ENCODE measurements at places on chromosomes 6 and 20.

GRCh38 chr20:61664556-61665320, 400.9 kb downstream of the TAF4 start:
- DNase-seq = no peak

- DNase-seq = no peak
Measured at GRCh38 chr6:95087394-95088097, 489.8 kb upstream of the MANEA start.

DNA sequence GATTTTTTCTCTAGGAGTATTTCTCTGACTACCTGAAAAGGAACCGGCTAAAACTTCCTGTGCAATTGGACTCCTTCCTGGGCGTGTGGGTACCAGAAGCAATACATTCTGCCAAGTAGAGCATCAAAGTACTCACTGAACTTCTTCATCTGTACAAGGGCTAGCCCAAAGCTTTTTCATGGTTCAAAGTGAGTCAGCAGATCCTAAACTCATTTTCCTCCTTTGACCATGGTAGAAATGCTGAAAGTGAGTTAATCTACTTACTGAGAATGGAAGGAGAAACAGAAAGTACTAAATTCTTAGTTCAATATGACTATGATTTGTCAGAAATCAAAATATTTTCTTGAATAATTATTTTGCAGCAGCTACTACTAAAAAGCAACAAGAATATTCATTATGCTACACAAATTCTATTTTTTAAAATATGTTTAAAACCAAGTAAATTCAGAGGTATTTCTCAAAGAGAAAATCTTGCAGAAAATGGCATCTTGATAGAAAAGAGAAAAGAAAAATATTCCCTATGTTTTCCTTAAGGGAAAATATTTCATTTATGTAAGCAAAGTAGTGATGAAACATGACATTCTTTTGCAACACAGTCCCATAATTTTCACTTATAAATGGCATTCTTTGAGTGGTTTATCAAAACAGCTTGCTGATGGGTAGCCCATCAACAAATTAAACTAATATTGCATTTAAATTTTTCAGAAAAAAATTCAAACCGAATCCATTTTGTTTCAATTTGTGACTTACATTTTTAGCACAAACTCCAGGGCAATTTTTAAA, 3.7 kb upstream of the BEND6 start:
- DNase-seq = no peak

DNA sequence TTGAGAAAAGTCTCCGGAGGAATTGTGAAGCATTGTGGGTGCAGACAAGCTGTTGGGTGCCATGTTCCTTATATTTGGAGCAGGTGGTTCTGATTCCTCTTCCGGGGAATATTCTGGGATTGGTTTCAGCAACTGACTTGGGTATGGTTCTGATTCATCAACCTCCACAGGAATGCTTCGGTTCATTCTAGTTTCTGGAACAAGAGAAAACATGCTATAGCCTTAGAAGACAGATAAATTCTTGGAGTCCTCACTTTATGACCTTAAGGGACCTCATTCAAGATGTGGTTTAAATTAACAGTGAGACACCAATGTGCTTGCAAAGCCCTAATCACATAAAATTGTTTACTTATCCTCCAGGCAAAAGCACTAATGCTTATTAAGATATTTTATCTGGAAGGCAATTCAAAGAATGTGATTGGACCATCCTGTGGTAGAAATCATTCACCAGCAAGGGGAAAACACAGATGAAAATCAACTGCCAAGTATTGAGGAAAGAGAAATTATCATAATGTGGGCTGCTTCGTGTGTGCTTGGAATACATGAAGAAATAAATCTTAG, 13.7 kb downstream of the TRAF3IP2 start:
- no peak for DNase-seq

DNA sequence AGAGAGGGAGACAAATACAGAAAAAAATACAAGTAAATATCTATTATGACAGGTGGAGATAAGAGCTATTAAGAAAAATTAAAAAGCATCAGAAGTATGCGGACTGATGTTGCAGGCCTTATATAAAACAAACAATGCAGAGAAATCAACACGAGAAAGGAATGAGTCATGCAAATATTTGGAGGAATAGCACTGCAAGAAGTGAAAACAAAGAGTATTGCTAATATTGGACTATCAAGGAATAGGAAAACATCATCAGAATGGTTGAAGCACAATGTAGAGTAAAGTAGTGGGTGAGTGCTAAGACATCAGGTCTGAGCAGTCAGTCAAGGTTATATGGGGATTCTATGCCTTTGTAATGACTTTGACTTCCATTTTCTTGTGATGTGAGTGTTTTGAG, 657.5 kb upstream of the GJE1 start:
- no peak for DNase-seq

GRCh38 chr6:14804785-14805210, 441.1 kb upstream of the JARID2 start:
- DNase-seq = no peak

GRCh38 chr20:49850463-49851230, 38.0 kb downstream of the SLC9A8 start:
- no peak for DNase-seq

DNA sequence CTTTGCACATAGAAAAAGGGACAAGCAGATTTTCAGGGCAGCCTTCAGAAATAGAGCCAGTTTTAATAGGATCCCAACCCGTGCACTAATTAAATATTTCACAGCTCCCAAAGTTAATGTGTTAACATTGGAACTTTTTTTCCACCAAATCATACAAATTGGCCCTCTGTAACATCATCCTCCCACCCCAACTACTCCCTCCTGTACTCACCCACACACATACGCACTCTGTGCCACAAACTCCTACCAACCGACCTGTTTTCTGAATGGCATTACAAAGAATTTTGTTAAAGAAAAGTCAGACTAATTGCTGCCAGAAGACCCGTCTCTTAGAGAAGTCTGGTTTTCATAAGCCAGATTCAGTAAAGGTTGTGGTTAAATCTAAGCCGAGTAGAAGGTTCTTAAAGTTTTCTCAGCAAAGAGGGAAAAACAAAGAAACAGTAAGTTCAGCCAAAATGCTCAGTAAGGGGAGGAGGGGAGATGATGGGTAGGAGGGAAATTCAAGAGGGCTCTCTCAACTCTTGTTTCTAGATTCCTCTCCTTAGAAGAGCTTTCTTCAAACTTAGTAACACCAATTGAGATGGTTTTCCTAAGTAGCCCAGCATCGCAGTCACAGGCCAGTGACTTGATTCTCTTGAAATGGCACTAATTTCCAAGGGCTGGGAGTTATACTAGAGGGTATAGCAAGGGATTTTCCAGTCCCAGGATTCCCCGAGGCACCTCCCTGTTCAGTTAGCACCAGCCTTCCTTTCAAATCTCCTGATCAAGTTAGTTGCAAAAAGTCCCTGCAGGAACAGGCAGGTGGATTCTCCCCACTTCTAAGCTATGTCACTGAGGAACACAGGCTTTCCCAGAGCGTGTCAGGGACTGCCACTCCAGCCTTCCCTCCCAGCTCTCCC, 27.9 kb downstream of the TFAP2A start:
- no peak for DNase-seq

DNA sequence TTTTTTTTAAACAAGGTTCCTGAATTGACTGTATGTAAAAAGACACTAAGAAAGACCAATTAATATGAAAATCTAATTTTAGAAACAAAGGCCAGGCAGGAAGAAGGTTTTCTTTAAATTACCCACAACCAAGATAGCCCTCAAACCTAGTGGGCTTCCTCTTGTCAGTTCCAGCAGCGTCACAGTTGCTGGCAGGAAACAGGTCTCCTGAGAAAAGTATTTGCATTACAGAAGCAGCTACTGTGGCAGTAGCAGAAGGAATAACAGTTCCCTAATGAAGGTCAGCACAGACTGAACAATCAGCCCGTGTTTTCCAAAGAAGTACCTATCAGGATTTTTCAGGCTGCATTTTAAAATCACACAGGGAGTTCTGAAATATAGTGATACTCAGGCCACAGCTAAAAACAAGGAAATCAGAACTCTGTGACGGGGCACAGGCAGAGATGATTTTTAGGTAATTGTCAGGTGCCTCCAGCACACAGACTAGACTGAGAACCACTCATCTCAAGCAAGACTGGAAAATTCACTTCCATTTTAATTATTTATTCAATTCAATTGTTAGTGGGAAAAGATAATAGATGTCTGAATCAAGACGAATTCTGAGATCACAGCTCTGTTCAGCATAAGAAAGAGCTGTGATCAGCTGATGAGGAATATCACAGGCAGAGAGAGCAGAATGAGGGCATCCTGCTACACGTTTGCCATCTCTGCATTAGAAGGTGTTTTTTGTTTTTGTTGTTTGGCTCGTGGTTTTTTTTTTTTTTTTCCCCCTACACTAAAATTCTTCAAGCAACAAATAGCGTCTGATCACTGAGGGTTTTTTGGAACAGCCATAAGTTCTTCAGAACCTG, 230.5 kb upstream of the KHDRBS2 start:
- DNase-seq = no peak

DNA sequence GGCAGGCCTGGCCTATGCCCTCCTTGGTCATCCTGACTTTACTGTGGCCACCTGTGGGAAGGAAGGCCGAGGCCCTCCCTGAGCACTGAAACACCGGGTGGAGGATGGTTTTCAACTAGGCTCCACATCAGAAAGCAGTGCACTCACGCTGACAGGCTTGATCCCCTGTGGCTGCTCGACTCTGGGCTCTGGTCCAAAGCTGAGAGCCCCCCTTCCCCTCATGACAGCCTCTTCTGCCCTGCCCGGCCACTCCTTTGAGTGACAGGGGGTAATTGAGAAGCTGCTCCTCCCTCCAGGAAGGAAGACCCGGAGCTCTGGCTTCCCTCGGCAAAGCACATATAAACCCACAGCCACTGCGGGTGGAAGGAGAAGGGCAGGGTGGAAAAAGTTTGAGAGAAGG, 43.6 kb downstream of the MUC22 start:
- DNase-seq = no peak

GRCh38 chr6:141056945-141057625, 1075.6 kb upstream of the GJE1 start:
- no peak for DNase-seq

DNA sequence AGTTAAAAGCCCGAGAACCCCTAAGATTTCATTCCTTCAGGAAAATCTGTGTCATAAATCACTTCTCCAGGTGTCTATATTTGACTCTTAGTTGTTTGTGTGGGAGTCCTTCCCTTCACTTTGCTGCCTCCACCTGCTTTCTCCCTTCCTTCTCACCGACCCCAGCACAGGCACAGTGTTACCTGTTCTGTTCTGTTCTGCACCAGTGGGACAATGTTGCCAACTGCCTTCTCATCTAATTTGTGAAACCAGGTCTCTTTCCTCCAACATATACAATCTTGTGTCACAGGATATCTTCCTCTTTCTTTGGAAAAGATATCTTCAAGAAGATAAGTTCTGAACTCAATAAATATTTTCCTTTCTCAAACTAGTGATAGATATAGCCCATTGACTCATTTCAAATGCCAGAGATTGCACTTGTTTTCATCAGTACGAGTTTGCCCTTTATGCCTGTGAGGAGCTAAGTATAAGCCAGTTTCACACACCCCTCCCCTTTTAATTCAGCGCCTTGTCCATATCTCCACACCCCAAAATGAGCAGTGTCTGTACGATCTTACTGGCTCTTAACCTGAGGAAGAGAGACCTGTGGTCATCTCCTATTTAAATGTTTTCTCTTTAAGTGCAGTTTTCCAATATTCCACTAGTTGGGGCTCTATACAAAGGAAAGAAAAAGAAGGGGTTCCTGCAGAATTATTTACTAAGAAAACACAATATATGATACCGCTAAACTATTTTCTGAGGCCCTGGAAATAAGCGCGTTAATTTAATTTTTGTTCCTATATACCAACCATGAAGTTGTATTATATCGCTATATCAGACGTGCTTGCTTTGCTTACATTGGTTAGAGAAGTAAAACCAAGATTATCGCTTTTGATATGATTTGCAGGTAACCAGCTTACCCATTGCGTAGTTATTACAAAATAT, 81.6 kb upstream of the PREP start:
- DNase-seq = no peak

GRCh38 chr6:35300848-35301247, 3.2 kb downstream of the DEF6 start:
- DNase-seq = no peak

DNA sequence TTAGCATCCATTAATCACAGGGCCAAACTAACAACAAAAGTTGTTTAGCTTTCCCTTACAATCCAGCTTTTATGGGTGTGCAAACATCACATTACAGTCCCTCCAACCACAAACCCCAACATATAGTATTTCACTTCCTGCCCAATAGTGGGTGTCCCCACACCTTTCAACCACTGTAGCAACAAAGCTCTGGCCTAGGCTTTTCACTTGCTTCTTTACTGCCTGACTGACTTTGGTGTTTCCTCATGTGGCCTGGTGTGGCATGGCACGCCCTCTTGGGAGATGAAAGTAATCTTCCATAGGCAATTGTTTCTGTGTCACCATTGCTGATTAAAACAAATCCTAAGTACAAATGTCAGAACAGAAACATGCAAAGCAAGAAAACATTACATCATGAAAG, 46.3 kb downstream of the MCM8 start:
- DNase-seq = no peak

- DNase-seq = no peak
Measured at GRCh38 chr20:48930035-48930434, 8.5 kb downstream of the ARFGEF2 start.

DNA sequence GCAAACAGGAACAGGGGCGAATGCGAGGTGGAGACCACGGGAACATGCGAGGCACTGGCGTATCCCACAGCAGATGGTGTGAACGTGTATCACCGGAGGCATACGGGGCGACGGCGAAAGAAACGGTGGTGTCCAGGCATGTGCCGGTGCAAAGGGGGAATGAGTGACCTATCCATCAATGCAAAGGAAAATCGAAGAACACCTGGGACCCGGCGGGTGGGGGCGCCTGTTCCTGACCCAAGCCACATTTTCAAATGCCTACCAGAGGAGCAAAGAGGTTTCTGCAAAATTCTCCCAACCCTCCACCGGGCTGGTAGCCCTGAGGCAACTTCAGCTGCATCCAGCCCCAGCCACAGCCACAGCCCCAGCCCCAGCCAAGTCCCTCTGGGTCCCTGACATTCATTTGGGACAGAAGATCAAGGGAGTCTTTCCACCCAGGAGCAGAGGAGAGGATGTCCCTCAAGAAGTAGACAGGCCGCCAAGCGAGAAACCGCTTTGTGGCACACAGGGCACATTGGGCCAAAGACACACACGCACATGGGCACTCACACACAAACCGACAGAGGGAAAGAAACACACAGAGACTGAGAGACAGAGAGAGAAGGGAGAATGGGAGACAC, 164.0 kb upstream of the ZNF337 start:
- no peak for DNase-seq

DNA sequence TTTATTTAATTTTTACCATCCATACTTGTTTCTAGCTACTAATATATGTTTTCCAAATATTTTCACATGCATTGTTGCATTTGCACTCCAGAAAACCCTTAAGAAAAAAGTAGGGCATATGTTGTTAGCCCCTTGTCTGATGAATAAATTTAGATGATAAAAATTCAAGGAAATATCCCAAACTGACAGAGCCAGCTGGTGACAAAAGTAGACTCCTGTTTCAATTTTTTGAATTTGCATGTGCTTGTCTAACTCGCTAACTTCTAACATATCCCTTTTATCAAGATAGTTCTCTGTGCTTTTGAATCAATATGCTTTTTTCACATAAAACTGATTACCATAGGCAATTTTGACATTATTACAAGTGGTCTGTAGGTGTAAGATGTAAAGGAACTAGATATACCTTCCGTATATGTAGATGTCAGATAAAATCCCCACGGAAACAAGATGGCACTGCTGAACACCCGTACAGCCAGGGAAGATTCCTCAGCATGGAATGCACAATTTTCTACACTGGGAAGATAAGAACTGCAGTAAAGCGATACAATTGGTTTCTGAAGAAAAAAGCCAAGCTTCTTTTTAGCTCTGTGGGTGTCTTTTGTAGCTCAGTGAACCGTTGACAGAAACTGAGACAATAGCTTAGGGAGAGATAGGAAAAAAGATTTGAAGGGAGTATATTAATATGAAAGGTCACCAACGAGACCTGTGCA, 437.6 kb upstream of the RNF217 start:
- DNase-seq = no peak
